ENCODE measurements at places on chromosomes 6 and 20.

GRCh38 chr20:36924167-36925045 lies 27.1 kb downstream of the SAMHD1 start:
- no peak for DNase-seq

GRCh38 chr20:36647196-36648121 lies 1.5 kb upstream of the SLA2 start:
- no peak for DNase-seq

DNA sequence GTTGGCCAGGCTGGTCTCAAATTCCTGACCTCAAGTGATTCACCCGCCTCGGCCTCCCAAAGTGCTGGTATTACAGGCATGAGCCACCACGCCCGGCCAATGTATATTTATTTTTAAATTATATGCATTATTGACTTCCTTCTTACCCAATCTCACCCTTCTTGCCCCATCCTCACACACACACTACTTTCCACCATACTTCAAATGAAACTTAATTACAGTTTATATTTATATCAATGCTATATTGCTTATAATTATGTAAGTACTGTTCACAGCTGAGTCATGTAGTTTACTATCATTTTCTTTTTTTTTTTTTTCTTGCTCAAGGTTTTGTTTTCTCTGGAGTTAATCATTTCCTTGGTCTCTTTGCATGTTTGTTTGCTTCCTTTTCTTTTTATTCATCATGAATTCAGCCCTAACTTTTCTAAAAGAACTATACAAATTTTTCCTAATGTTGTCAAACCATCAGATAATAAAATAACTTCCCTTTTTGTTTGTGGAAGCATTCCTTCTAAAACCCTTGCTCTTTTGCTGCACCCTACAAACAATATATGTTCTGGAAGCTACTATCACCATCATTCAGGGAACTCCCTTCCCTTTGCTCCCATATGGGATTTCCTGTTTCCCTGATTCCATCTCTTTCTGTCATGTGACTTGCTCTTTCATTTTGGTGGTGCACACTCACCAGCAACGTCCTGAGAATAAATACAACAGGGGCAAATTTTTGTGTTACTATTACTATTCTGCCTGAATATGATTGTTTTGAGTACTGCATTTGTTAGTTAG lies 201.7 kb upstream of the SASH1 start:
- DNase-seq, result no peak

GRCh38 chr6:91509711-91510110 lies 922.8 kb upstream of the MAP3K7 start:
- DNase-seq, result no peak

- no peak for DNase-seq
These were observed 83.0 kb downstream of the BANF2 start for GRCh38 chr20:17782768-17783167.

DNA sequence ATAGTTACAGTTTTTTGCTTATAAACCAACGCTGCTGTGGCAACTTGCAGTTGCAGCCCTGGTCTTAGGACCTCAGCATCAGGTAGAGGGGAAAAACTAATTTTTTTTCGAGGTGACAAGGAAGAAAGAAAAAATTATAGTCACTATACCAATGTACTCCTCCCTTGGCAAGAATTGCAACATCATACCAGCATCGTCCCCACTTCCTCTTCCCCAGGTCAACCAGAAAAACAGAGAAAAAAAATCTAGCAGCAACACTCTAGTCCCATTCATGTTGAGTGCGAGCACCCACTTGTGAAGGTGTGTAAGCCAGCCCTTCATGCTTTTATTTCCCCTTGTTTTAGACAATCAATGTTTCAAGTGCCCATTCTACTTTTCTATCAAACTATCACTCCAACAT lies 13.1 kb upstream of the DCBLD1 start:
- DNase-seq, result no peak

- DNase-seq, result no peak
These were observed 87.2 kb downstream of the MYB start for GRCh38 chr6:135268263-135268662.

DNA sequence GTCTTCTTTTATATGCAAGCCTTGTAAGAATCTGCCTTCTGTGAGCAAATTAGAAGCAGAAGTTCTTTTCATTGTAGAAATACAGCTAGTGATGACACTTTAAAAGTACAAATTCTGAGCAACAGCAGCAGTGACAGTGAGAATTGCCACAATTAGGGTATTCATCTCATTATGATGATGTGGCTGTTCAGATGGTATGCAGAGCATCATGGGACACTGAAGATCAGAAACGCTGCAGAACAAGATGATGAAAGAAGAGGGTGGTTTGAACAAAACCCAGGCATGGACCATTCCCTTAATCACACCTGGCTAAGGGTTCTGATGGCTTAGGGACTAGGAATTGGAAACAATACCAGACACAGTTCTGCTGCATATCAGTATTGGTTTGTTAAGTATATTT lies 312.7 kb upstream of the TBX18 start:
- no peak for DNase-seq

GRCh38 chr6:113120224-113120581 lies 736.9 kb upstream of the MARCKS start:
- no peak for DNase-seq

DNA sequence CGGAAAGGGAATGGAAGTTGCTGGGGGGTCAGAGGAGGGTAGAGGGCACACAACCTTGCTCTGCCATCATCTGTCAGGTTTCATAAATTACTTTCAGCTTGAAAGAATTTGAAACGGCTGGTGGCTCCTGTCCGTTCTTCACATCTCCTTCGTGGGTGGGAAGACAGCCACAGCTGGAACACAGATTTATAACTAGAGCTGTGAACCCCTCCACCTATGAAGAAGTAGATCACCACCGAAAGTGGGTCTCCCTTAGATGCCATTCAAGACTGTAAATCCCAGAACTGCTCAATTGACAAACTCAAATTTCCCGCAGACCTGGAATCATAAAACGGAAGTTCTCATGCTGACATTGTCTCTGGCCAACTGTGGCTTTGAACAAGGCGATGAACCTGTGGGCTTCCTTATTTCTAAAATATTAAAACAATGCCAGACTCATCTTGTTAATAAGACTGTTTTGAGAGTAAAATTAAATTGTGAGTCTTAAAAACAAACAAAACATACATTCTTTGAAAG lies 65.3 kb downstream of the BTBD3 start:
- DNase-seq, result no peak

DNA sequence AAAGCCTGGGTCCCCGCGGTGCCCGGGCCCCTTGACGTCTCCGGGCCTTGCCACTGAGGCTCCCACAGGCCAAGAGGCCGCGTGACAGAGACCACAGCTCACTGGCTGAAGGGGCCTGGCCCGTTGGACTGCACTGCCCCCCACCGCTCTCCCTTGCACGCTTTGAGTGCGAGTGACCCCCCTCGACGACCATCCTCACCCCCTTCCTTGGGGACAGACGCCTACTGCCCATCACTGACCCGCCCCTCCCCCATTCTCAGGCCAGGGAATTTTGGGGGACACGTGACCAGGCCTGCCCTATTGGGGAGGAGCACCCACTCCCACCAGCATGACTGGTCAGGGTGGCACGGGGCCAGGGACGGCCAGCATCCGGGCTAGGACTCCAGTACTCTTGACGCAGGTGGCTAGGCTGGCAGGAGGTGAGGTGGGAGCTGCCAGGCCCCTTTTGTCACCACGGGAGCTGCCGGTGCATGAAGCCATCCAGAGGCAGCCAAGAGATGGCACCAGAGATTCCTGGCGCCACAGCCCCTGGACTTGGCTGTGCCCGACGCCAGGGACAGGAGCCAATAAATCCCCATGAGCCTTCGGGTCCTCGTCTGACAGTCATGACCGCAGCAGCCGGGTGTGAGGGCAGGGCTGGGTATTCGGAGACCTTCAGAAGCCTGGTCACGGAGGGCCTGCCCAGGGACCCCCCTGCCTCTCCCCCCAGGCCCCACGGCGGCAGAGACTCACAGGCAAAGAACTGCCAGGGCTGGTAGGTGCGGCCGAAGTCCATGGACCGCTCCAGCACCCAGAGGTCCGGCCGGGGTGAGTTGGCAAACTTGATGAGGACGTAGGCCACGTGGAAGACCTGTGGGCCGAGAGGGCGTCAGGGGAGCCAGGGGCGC lies 14.5 kb downstream of the LAMA5 start:
- no peak for DNase-seq

DNA sequence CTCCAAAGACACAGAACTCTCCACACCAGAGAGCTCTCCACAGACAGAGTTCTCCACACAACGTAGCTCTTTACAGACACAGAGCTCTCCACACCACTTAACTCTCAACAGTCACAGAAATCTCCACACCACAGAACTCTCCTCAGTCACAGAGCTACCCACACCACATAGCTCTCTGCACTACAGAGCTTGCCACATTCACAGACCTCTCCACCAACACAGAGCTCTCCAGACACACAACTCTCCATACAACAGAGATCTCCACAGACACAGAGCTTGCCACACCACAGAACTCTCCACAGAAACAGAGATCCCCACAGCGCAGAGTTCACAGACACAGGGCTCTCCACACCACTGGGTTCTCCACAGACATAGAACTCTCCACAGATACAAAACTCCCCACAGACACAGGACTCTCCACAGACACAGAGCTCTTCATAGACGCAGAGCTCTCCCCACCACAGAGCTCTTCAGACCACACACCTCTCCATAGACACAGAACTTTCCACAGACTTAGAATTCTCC lies 52.5 kb downstream of the ERMARD start:
- DNase-seq, result no peak

- DNase-seq, result no peak
These were observed 67.3 kb downstream of the SLC22A23 start for GRCh38 chr6:3389390-3390167.

GRCh38 chr6:92840246-92840930 lies 579.0 kb downstream of the EPHA7 start:
- no peak for DNase-seq

GRCh38 chr6:31814677-31815024 lies 432 bp downstream of the HSPA1L start:
- peak; percentile 76 for DNase-seq

GRCh38 chr6:95204178-95204577 lies 373.2 kb upstream of the MANEA start:
- DNase-seq, result no peak

GRCh38 chr6:151546941-151547659 lies 53.3 kb downstream of the CCDC170 start:
- no peak for DNase-seq

- no peak for DNase-seq
These were observed 176.0 kb downstream of the SASH1 start for GRCh38 chr6:148518511-148519156.

- DNase-seq, result no peak
These were observed 677.0 kb upstream of the ID4 start for GRCh38 chr6:19160081-19160730.

GRCh38 chr20:41347523-41348429 lies 7.2 kb downstream of the LPIN3 start:
- no peak for DNase-seq

GRCh38 chr6:52834481-52834880 lies 6.1 kb downstream of the GSTA5 start:
- no peak for DNase-seq

- DNase-seq, result no peak
These were observed 228.2 kb downstream of the MYLK4 start for GRCh38 chr6:2522521-2522920.

GRCh38 chr6:109447087-109447486 lies 6.6 kb downstream of the SMPD2 start:
- DNase-seq, result no peak

- no peak for DNase-seq
These were observed 51.2 kb upstream of the LYRM2 start for GRCh38 chr6:89689732-89690131.

- no peak for DNase-seq
These were observed 547.6 kb downstream of the HAO1 start for GRCh38 chr20:7392542-7393206.

DNA sequence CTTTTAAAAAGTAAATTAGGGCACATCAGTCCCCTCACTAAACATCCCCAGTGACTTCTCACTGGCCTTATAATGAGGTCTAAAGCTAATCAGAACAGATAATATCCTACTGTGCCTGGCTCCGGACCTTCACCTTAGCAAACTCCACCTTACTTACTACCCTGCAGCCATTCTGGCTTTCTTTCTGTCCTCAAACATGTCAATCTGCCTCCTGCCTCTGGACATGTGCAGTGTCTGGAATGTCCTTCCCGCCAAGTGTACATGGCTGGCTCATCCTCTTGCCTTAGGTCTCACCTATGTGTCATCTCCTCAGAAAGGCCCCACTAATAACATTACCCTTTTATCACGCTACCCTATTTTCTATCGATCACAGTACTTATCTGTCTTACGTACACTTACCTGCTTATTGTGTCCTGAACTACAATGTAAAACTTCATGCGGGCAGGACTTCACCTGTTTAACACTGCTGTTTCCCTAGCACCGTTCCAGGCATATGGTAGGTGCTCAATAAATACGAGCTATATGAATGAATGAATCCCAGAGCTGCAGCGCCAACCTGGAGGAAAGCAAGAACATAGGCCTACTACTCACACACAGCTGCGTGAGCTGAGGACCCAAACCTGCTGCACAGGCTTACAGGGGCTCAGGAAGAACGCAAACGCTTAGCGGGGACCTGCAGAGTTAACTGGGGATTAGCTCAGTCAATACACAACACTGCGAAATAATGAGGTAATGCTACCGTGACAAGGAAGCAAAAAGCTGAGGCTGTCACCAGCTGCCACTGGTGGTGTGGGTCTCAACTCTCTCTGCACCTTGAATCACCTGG lies 991 bp downstream of the UQCC2 start:
- DNase-seq, result no peak

DNA sequence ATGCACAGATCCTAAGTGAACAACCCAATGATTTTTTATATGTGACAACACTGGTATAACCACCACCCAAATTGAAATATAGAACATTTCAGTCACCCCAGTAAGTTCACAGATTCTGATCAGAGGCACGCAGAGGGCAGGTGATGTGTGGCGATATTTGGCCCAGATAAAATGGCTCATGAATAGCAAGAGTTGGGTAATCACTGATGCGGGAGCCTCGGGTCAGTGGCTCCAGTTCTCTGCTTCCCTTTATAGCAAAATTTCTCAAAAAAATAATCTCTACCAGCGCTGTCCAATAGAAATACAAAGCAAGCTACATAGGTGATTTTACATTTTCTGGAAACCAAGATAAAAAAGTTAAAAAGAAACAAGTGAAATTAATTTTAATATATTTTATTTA lies 14.9 kb downstream of the GHRH start:
- no peak for DNase-seq

All from activated T-cell treated with anti-CD3 and anti-CD28 coated beads, Interleukin-2, amount 50 U/mL, for 72 hours (primary cell).